ENCODE measurements at places on chromosomes 6 and 20.
A peak's percentile ranks its signal among the peaks of the same experiment; 100 is the strongest.

DNA sequence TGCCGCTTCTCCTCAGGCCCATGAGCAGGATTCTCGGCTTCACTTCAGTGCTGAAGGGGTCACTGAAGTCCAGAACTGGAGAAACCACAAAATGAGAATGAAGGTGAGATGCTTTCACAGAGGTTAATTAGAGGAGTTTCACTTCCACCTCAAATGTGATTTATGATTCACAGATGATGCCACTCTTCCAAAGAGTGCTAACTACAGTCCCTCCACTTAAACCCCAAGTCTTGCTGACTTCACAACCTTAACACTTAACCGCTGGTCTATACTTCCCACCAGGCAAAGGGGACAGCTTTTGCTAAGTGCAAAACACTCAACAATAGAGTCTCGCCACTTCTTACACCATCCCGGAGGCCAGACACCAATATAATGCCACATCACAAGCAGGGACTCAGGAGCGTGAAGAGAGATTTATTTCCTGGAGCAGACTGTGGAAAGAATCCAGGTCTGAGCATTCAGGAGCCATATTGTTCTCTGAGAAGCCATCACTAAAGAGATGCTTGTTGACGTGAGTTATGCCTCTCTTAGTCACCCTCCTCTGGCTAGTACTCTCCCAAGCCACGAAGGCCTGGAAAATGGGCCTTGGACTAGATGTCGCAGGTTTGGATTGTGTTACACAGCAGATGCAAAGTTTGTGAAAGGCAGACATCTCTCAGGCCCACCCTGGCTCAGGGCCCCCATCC lies 24.4 kb downstream of the RRAGD start:
- no peak for DNase-seq

- DNase-seq: no peak
These were observed 149.7 kb upstream of the GGTLC1 start for GRCh38 chr20:24138196-24138857.

DNA sequence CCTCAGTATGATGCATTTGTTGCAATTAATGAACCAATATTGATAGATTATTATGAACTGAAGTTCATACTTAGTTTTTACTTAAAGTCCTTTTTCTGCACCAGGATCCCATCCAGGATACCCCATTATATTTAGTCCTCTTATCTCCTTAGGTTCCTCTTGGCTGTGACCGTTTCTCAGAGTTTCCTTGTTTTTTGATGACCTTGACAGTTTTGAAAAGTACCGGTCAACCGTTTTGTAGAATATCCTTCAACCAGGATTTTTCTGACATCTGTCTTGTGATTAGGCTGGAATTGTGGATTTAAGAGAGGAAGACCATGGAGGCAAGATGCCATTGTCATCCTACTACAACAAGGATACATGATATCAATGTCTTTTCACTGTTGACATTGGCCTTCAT lies 98.0 kb upstream of the F13A1 start:
- no peak for DNase-seq

DNA sequence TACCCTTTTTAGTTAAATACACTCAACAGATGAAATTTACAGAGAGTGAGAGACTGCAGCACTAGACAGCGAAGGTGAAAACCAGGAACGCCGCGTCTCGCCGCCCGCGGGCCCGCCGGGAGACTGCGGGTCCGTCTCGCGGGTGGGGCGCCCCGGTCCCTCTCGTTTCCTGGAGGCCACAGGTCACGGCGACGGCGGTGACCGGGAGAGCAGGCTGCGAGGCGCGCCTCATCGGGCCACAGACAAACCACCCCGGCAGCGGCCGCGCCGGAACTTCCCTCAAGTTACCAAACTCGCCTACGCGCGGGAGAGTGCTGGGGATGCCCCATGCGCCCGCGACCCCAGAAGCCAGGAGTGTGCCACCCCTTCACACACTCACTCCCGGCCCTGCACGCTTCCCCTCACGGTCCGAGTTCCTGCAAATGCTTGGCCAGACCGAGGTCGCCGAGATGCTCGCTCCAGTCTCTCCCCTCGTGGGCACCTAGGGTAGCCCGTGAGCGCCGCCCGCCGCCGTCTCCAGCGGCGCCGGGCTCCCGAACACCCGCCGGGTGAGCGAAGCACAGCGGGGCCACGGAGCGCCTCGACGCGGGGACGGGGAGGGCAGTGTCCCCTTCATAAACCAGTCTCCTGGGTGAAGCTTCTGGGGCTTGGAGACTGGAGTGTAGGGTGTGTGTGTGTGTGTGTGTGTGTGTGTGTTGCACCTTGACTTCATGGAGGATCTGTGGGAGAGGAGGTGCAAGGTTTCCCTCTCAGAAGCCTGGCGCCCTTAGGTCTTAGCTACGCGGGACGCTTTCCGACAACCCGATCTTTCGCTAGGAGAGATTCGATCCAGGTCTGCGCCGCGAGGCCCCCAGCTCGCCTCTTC lies 1.4 kb downstream of the BACH2 start:
- peak; percentile 70 for DNase-seq

DNA sequence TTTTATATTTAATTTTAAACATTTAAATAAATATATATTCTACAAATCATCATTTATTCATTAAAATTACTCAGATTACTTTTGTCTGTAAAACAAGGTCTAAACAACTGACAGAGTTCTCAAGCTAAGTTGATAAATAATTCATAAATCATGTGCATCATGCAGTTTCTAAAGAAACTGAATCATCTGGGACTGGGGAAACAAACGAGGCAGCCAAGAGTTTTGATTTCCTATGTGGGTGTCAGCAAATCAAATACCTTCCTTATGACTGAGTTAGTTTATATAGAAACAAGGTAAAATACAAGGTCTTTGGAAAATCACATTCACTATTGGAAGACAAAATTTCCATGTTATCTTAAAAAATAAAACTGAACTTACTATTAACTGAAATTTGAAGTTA lies 149.9 kb upstream of the BEND6 start:
- no peak for DNase-seq

- no peak for DNase-seq
These were observed 1156.9 kb upstream of the MAP3K7 start for GRCh38 chr6:91743756-91744155.
